ENCODE measurements at places on chromosomes 1 and 21.
A peak's percentile ranks its signal among the peaks of the same experiment; 100 is the strongest.

DNA sequence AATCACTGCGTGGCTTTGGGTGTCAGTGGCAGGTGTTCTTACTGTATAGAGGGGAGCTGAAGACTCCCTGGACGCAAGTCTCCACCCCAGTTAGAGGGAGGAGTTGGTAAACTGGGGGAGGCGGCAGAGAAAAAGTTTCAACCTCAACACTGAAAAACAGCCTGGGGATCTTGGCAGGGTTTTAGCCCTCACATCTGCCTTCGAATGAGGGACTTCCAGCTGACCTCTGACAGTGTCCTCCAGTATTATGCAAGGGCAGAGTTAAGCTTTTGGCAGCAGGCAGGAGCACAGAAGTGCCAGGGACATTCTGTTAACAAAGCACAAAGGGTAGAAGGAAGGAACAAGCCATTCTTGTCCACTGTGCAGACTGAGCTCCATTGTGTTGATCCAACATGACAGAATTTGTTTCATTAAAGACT, 41.2 kb upstream of the RAB4A start:
- DNase-seq, result no peak

- no peak for DNase-seq
These were observed 5.9 kb downstream of the MTFR1L start for GRCh38 chr1:25825605-25826004.

- no peak for DNase-seq
These were observed 1.7 kb downstream of the TFF3 start for GRCh38 chr21:42313501-42313969.

- no peak for DNase-seq
These were observed 2.3 kb upstream of the MXRA8 start for GRCh38 chr1:1360506-1361169.

DNA sequence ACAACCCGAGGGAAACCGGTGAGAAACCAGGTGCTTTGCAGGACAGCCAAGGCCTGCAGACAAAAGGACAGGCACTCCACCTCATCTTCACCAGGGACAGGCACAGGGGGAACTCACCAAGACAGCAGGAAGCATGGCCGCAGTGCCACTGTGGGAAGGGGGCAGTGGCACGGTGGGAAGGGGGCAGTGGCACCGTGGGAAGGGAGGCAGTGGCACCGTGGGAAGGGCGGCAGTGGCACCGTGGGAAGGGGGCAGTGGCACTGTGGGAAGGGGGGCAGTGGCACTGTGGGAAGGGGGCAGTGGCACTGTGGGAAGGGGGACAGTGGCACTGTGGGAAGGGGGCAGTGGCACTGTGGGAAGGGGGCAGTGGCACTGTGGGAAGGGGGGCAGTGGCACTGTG, 28.4 kb upstream of the LRRC47 start:
- DNase-seq, result no peak

DNA sequence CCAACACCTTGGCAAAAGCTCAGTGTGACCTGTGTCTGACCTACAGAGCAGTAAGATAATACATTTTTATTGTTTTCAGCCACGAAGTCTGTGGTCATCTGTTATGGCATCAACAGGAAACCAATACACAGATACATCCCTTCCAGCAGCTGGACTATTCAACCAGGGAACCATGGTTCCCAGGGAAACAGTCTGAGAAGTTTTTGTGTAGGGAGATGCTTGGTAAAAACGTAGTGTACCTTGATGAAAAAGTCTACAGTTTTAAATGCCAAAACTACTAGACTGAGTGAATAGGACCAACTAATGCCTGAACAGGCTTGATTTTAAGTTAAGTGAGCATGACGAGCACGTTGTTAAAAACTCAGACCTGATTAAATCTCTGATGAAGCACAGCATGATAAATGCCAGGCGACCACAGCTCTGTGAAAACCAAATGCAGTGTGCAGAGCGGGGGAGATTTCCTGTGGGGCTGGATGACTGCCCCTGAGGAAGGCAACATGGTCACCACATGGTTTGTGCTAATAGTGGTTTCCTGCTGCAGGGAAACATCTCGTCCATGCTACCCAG, 228.9 kb downstream of the TNR start:
- DNase-seq, result no peak

DNA sequence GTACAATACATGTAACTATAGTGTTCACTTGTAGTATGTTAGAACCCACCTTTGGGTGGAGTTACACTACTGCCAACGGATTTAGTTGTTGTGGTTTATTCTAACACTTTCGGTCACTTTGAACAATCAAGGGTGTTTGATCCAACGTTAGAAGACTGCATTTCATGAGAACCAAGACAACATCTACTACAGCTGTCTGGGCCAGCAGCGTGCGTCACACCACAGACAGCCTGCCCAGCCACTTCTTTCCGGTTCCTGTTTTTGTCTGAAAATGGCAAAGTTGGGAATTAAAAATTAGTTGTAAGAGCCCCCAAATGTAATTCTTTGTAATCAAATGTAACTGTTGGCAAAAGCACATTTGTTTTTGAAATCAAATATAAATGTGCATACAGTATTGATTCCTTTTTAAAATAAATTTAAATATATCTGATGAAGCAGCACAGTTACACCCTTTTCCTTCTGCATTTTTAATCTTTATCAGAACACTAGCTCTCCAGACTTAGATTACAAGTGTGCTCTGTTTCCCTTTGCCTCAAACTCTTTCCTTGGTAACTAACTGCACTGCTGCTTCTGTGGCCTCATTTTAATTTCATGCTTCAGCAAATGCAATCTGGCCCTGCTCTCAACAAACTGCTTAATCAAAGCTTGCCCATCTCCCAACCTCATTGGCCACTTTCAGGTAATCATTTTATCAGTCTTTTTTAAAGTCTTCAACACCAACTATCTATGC, 86.6 kb upstream of the DPH5 start:
- DNase-seq, result peak; percentile 49

DNA sequence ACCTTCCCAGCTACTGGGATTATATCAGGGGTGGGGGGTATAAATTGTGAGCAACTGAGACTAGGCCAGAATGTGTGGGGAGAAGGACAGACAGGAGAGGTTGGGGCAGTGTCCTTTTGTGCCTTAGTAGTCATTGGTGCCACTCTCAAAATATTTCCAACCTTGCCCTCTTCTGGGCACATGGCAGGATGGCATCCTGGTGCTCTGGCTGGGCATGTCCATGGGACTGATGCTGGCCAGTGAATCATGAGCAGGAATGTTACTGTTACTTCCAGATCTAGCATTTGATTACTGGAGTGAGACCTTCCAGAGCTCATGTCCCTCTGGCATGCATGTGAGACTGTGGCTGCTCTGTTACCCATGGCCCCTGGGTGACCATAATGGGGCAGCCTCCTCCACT, 151.2 kb downstream of the MATN1 start:
- DNase-seq, result no peak

GRCh38 chr21:27300770-27301169, 333.9 kb upstream of the ADAMTS5 start:
- no peak for DNase-seq

DNA sequence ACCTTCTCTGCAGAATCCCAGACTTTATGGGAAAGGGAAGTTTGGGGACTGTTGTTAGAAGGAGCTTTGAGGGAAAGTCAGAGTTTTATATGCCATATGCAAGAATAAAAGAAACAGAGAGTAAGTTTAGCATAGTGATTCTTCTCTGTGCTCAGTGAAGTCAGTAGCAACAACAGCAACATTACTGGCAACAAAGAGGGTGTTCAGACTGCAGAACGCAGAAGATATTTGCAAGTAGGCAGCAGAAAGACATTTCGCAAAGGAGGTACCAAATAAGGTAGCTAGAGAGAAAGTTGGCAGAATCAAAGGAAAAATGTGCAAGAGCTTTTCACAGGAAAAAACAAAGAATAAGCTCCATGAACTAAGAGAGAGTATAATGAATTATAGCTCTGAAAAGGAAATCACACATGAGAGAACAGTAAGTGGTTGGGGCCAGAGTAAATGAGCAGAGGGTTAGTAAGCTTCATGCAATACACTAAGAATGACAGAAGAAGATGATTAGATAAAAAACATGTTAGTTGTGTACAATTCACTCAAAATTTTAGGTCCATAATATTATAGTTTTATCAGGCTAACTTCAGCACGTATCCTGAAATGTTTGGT, 98.1 kb downstream of the NEGR1 start:
- DNase-seq, result no peak

GRCh38 chr1:39044762-39045161, 18.6 kb downstream of the NDUFS5 start:
- no peak for DNase-seq

- DNase-seq, result no peak
These were observed 121.7 kb downstream of the SIPA1L2 start for GRCh38 chr1:232508130-232508701.

- DNase-seq, result no peak
These were observed 33.6 kb downstream of the ACOT11 start for GRCh38 chr1:54581621-54582035.

DNA sequence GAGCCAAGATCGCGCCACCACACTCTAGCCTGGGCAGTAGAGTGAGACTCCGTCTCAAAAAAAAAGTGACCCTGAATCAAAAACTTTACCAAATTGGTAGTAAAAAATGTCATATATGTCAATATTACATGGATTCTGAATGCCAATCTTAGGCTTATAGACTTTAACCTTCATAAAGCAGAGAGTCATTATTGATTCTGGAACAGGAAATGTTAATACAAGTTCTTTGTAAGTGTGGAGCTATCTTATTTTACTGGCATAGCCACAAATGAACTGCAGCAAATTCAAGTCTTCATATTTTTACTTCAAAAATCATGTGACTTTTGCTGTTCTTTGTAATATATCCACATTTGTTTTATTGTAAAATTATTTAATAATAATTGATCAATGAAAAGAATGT, 41.3 kb downstream of the PPP2R5A start:
- DNase-seq, result no peak

GRCh38 chr1:6599141-6599975, 3.3 kb downstream of the KLHL21 start:
- DNase-seq, result no peak

DNA sequence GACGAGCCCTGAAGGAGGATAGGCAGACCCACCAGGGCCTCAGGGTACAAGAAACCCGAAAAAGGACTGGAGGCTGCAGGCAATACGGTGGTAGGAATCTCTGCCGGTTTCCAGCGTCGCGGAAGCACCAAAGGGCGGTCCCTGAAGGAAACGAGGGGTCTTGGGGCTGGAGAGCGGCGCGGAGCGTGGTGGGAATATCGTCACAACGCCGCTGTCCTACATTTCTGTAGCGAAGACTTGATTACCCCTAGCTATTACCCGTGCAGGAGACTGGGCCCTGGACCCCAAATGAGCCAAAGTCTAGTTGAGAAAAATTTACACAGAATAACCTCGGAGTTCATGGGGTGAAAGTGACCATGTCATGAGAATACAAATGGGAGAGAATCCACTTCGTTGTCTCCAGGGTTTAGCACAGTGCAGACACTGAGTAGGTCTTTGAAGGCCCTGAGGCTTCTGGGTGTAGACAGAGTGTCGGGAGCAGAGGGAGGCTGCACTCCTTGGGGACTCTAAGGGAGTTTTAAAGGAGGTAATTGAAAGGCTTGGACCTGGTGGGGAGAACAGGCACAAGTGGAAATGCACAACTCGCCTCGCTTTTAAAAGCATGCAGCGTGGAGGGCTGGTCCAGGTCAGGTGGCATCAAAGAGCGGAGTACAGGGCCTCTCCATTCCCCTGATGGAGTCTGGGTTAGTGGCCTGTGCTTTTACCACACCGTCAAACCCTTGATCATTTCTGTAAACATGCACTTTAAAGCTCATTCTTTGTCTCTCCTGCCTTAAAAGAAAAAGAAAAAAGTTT, 1.5 kb downstream of the ATP1A1 start:
- no peak for DNase-seq

GRCh38 chr21:33988237-33989017, 72.8 kb upstream of the ATP5PO start:
- DNase-seq, result no peak

DNA sequence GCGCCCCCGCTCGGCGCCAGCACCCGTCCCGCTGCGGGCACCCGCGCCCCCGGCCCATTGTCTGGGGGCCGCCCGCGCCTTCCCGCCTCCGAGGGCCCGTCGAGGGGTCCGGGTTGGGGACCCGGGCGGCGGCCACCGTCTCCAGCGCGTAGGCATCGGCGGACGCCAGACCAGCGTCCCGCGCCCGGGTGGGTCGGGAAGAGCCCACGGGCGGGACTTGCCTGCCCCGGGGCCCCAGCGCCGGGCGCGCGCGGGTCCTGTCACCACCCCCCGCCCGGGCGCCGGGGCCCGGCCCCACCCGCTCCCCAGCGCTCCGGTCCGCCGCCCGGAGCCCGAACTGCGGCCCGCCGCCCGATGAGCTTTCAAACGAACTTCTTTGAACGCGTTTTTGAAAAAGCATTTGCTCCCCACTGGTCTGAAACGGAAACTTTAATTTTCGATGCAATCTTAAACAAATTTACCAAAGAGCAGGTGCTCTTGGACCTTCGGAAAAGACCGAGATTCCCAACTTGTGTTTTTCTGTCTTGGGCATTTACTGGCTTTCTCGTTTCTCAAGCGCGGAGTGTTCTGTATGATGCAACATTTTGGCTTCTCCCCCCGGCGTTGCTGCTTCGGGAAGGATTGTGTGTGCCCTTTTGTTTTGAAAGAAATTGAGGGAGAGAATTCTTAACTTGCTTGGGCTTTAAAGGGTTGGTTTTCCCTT, 615 bp downstream of the CLIC4 start:
- no peak for DNase-seq

DNA sequence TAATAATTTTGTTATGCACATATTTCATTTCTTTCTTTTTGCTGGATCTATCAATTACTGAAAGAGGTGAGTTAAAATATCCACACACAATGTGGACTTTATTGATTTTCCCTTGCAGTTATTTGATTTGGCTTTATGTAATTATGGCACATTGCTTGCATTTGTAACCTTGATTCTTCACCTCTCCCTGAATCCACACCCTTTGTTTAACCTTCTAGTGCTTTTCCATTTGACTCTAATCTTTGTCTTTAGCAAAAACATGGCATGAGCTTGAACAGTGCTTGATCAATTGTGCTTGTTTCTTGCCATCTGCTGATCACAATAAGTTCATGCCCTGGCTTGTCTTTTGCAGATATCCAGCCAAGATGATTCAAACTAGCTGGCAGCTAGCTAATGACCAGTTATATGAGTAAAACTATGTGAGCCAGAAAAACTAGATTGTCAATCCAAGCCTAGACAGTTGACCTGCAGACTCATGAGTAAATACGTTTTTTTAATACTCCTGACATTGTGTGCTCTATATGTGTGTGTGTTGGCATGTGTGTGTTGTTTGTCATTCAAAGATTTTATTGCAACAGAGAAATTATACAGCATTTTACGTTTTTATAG, 899.2 kb downstream of the NCAM2 start:
- no peak for DNase-seq

DNA sequence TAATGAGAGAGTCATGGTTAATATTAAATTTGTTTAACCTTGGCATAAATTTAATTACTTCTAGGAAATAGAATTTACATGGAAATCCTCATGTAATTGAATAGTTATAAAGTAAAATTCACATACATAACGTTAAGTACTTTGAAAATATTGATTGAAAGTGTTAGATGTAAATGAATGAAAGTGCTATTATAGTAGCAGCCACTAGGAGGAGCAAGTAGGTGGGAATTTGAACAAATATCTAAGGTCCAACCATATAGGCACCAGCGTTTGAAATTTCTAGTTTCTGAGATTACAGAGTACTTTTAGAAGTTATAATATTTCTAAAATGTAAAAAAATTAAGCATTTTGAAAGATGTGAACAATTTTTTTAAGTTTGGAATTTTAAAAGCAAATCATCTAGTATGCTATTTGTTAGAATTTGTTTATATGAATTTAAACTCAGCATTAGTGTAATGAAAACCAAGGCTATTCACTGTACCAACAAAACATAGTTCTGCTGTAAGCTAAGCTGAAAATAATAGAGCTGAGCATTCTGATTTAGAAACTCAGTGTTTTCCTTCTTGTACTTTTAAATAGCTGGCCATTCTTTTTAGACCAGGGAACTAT, 3.3 kb downstream of the B3GALT2 start:
- DNase-seq, result no peak

- no peak for DNase-seq
These were observed 25.2 kb downstream of the NHLH2 start for GRCh38 chr1:115815694-115816093.
